ENCODE measurements at places on chromosomes 11 and 22. TPM values are rescaled to one million over a fixed set of nuclear protein-coding genes. Genes with fewer than 3 reads are reported as not detected.

- DNase-seq: no peak
Measured at GRCh38 chr11:13287036-13287435, 9.4 kb downstream of the BMAL1 start.

GRCh38 chr11:126476977-126477376, 121.5 kb downstream of the ST3GAL4 start:
- DNase-seq: no peak

GRCh38 chr11:113048820-113049768, 87.9 kb downstream of the NCAM1 start:
- DNase-seq: no peak

Gene NUP50
- total RNA-seq: 45.6 TPM

All from dermis microvascular lymphatic vessel endothelial cell (primary cell).